ENCODE measurements at places on chromosomes 7 and 10.

DNA sequence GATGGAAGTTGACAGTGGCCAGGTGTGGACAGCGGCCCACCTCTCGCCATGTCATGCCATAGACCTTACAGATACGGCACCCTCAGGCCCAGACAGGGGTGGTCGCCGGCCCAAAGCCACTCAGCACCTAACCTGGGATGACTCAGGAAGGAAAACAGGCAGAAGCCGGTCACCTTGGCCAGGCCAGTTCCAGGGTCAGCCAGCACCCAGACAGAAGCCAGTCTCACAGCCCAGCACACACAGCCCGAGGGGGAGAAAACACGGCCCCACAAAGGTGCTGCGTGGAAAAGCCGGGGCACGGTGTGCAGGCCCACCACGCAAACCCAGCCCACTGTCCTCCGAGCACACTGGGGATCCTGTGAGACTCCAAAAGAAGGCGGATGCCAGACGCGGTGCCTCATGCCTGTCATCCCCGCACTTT, 95.2 kb upstream of the DNAAF5 start:
- no peak for DNase-seq

- no peak for DNase-seq
Observed at GRCh38 chr7:949021-949934, 5.2 kb downstream of the ADAP1 start.

DNA sequence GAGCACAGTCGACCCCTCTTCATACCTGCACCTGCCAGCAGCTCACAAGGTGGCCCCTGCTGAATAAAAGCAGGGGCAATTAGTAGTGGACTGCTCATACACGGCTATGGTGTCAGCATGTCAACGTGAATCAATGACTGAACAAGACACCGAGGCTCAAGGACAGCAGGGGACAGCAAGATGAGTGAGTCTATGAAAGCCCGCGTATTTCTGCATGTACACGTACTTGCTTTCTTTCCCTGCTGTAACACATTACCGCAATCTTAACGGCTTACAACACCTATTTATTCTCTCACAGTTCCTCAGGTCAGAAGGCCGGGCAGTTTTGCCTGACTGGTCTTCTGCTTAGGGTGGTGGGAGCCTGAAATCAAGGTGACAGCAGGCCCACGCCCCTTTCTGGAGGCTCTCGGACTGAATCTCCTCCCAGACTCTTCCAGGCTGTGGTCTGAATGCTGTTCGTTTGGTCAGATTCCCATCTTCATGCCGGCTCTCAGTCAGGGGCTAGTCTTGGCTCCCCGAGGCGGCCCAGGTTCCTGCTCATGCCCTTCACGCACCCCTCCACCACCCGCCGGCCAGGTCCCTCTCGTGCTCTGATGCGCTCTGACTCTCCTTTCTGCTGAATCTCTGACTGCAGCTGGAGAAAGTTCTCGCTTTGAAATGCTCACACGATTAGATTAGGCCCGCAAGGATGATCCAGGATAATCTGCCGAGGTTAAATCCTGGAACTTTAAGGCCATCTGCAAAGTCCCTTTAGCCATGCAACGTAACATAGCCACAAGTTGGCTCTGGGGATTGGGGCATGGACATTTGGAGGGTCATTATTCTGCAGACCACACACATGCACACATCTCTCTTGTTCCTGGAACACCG, 7.8 kb upstream of the PPP2R2D start:
- DNase-seq = no peak

- DNase-seq = no peak
Observed at GRCh38 chr7:124856299-124856888, 73.2 kb downstream of the POT1 start.

- DNase-seq = no peak
Observed at GRCh38 chr10:5219262-5219661, 22.6 kb downstream of the AKR1C4 start.

DNA sequence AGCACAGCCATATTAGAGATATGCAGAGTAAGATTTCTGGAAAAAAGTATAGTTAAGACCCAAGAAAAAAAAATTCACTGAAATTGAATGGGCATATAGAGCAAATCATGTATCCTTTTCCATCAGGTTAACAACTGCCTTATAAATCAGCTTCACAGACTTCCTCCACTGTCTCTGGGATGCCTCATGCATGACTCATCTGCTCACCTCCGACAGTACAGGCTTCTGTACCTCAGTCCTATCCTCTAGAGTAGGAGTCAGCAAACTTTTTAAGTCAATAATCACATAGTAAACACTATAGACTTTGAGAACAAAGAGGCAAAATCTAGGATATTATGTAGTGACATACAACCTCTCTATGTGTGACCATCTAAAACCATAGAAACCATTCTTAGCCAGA, 211.6 kb upstream of the SP8 start:
- DNase-seq = peak; percentile 42

GRCh38 chr7:73718905-73719805, at the start of gene STX1A:
Gene STX1A (minus strand): TSS chr7:73719669. CDS start chr7:73719631, 38 bp downstream.
- DNase-seq = no peak

DNA sequence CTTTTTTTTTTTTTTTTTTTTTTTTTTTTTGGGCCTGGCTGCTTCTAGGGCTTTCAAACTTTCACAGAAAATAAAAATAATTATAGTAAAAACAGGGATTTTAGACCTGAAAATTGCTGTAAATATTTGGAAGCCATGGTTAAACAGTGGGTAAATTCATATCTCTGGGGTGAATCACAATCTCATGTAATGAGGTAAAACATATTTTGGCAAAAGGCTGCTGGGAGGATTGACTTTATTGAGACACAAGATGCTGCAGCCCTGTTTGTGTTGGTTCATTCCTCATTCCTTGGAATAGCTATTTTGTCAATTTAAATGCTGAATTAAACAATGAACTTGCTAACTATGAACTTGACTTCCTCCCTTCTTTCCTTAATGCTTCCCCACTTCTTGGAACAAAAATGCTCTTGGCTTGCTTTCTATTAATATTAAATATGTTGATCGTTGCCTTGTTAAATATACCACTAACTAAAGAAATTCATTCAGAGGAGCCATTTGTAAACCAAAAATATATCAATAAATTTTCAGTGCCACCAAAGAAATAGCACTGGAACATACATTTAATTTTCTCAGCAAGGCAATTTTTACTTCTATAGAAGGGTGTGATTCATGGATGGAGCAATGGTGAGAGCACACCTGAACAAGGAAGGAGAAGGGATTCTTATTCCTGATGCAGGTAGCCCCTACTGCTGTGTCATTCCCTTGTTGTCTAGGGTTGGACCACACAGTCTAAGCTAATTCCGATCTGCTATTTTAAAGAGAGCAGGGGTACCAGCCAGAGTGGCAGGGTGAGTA, 24.6 kb downstream of the AGK start:
- DNase-seq = no peak

DNA sequence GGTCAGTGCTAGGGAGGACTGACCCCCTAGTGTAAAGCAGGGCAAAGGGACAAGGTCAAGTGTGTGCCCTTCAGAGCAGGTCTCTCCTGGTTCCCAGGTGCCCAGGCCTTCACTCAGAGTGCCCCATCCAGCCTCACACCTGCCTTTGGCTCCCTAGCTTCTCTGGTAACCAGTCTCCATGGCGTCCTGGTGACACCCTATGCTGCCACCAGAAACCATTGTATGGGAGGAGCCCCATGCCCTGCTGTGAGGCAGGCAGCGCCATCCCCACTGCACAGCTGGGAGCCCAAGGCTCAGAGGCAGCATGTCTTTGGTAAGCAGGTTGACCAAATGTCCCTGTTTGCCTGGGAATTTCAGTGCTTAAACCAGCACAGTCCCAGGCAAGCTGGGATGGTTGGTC, 33.1 kb upstream of the HMX3 start:
- DNase-seq = no peak

GRCh38 chr7:78578686-78579085, 780.1 kb downstream of the PHTF2 start:
- DNase-seq = no peak

- DNase-seq = no peak
Observed at GRCh38 chr10:111475720-111476119, 398.9 kb downstream of the ADRA2A start.

- no peak for DNase-seq
Observed at GRCh38 chr7:150912427-150912826, 60.1 kb downstream of the AOC1 start.

GRCh38 chr7:141463986-141464385, 87.2 kb upstream of the AGK start:
- no peak for DNase-seq

DNA sequence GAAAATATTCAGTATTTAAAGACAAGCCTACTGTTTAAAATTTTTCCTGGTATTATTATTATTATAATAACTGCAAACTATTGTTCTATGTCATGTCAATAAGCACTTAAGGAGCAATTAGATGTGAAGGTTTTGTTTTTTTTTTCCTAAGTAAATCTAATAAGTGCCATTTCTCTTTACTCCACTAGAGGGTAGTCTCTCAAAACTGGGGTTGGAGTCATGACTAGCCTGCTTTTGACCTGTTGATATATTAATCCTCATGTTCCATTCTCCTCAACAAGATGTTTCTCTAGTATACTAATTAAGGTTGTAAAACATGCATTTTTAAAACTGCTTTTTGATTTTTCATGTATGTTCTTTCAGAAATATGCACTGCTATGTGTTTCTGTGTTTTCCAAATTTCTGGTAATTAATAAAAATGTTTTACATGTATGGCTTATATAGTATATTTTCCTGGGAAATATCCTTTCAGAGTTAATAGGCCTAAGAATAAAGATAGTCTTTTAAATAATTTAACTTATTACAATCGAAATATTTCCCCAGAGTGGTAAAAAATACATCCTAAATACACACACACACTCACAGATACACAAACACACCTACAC, 1.0 kb upstream of the LRRN3 start:
- peak; percentile 19 for DNase-seq

- no peak for DNase-seq
Observed at GRCh38 chr7:110780712-110781111, 310.2 kb upstream of the LRRN3 start.

DNA sequence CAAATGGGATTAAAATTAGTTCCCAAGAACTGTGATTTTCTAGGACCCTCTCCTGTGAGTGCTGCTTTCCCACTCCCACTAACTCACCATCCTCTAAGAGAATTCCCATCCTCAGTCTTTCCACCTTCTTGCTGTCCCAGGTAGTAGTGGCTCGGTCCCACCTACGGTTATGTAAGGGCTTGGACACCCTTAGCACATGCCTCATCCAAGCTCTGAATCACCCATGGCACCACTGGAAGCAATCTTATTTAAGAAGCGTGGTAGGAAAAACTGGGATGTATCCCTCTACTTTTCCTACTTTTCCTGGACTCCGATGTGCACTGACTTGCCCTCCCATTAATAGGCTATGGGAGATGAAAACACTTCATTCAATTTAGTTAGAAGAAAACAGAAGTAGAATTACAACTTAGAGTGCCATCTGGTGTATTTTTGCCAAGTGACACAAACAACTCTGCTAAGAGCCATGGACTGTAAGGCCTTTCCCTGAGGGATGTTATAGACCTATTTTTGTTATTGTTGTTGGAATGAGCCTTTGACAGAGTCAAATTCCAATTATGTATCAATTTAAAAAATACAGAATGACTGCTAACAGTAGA, 13.7 kb upstream of the ANKRD22 start:
- DNase-seq = no peak

DNA sequence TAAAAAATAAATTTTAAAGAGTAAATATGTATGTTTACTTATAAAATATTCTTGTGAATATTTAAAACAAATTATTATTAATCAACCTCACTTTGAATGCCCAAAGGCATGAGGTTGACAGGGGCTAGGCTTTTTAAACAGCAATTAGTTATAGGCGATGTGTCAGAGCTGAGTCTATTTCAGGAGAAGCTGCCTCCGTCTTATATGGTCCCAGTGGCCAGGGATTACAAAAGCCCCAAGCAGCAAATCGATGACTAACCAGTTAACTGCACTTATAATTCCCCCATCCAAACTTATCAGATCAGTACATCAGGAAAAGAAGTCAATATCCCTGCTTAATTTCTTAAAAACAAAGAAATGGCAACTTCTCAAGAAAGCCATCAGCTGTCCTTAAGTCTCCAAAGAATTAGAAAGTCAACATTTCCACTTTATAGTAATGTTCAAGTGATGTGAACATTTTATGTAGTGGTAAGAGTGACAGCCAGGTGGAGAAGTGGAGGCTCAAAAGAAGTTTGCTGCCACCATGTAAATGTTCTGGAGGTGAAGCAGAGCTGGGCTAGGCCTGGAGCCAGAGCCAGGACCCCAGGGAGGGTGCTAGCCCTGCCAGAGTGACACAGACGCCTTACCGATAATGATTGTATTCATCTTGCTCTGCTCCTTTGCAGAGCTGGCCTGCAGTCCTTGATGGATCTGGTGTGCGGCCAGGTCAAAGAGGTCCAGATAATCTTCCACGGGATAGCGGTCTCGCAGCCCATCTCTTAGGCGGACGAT, 51.5 kb downstream of the CHST15 start:
- no peak for DNase-seq

- DNase-seq = no peak
Observed at GRCh38 chr7:131681961-131682360, 125.5 kb upstream of the PODXL start.

DNA sequence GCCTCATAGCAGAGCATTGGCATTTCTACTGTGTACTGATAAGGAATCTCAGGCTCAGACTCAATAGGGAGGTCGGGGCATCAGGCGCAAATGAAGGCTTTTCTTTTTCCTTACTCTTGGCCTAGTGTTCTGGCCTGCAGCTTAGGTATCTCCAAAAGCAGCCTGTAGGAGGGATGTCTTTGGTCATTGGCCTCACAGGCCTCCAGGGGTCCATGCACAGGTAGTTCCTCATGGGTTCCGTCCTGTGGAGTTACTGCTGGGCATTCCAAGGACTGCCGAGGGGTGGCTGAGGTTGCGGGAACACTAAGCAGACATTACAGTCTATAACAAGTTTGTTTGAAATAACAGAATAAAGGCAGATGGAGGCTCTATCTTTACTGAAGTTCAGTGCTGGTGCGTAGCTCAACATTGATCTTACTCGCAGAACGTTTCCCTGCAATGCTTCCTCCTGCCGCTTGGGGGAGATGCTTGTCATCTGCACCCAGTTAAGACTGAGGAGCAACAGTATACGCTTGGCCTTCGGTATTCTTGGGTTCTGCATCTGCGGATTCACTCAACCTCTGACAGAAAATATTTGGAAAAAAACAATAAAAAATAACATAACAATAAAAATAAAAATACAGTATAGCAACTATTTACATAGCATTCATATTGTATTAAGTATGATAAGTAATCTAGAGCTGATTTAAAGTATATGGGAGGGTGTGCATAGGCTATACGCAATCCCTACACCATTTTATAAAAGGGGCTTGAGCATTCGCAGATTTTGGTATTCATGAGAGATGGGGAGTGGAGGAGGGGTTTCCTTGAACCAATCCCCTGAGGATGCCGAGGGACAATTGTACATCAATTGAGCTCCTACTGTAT, 58.9 kb downstream of the SH2D4B start:
- peak; percentile 15 for DNase-seq

- DNase-seq = no peak
Observed at GRCh38 chr7:44466300-44467216, 23.9 kb downstream of the NUDCD3 start.

DNA sequence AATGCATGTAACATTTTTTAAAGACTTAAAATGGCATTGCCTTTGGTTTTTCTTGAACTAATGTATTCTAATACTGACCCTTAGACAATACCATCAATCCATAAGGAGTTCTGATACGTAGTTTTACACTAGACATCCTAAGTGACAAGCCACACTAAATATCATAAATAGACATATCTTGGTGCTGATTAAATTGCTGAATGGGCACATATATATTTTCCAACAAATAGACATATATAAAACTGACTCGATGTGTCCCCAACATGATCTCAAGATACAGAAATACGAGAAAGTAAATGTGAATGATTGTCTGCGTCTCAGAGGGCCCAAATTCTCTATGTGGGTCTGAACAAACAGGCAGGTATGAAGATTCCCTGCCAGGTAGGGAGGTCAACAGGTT, 99.8 kb downstream of the NEBL start:
- DNase-seq = no peak

Data from keratinocyte (primary cell).